ENCODE measurements at places on chromosomes 13 and 19.

- no peak for DNase-seq
These were observed 71.1 kb upstream of the KCTD15 start for GRCh38 chr19:33725567-33725966.

DNA sequence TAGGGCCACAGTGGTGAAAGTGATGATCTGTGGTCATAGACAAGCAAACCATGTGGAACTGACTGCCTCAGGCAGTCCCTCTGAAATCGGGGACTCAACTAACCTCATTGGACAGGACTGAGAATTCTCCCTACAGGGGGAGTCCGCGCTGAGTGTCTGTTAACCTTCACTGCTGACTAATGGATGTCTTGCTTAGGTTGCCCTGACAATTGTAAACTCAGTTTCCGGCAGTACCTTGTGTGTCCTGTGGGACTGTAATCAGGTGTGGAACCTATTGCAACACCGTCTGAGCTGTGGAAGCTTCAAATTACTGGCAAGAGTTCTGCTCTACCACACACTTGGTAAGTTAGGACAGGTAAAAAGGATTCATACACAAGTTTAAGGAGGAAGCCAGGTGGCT is 21.8 kb downstream of the ZNF77 start:
- no peak for DNase-seq

DNA sequence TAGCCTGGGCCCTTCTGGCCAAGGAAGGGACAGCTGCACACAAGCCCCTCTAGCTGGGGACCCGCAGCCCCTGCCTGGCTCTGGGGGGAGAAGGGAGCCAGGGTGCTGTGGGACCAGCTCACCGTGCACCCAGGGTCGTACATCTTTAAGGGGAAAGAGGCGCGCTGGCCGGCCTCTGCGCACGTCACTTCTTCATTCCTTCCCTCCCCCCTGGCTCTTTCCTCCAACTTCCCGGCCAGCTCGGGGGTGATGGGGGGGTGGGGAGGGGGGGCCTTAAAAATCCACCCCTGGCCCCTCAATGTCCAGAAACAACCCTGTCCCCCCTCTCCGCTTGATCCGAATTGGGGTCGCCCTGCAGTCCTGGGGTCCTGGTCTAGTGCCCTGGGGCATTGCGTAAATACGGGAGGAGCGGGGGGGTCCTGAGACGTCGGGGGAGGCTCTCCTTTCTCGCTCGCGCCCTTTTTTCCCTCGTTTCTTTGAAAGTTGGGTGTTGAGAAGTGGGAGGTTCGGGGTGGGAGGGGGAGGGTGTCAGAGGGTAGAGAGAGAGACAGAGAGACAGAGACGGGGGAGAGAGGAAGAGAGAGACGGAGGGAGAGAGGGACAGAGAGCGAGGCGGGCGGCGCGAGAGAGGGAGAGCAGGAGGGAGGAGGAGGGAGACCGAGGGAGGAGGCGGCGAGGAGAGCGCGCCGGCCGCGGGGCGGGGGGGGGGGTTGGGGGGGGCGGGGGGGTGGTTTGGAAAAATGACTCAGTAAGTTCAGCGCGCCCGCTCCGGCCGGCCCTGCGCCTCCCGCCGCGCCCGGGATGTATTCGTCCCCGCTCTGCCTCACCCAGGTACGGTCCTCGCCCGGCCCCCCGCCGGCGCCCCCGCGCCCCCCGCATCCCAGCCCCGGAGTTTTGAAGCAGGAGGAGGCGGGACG is at the start of gene NFIC:
Gene NFIC (plus strand): TSS at position 748 of the 917 bp plus-strand sequence. CDS start 54 bp downstream, at position 802.
- peak; percentile 39 for DNase-seq

DNA sequence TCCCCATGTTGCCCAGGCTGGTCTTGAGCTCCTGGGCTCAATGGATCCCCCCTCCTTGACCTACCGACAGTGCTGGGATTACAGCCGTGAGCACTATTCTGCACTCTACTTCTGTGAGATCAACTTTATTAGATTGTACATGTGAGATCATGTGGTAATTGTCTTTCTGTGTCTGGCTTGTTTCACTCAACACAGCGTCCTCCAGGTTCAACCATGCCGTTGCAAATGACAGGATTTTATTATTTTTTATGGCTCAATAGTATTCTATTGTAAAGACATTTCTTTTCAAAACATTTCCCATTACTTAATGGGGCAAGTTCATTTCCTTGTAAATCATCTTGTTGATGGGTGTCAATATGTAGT is 1.5 kb upstream of the OBI1 start:
- DNase-seq = no peak

- DNase-seq = no peak
These were observed 714 bp downstream of the POLRMT start for GRCh38 chr19:632579-633067.

DNA sequence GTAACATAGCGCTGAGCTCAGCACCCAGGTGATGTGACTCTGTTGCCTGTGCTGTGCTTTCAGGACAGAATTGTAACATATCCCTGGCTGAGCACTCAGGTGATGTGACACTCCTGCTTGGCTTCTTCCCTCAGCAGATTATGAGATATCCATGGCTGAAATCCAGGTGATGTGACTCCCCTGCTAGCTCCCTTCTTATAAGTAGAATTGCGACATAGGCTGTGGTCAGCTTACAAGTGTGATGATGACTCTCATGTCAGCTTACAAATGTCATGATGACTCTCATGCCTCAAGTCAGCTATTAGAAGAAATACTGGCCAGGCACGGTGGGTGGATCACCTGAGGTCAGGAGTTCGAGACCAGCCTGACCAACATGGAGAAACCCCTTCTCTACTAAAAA is 14.3 kb upstream of the ZNF429 start:
- no peak for DNase-seq

- DNase-seq = no peak
These were observed 159.0 kb upstream of the UBL3 start for GRCh38 chr13:30009411-30009810.

GRCh38 chr13:90918536-90918935 is 429.0 kb upstream of the MIR17HG start:
- DNase-seq = no peak

DNA sequence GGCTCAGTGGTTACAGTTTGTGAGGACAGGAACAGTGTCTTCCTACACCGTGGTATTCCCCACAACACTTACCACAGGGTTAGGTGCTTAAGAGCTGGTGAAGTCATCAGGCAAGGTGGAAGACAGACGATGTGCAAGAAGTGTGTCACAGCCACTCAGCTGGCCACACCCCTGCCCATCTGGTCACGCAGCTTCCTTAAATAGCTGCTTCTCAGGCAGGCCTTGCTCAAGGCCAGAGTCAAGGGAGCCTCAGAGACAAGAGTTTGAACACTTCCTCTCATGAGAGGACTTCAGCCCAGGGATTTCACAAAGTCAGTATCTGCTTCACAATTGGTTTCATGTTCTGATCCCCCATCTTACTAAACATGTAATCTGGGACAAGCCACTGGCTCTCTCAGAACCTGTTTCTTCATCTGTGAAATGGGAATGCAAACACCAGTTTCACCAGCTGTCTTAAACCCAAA is 80.3 kb upstream of the FRY start:
- DNase-seq = peak; percentile 46

DNA sequence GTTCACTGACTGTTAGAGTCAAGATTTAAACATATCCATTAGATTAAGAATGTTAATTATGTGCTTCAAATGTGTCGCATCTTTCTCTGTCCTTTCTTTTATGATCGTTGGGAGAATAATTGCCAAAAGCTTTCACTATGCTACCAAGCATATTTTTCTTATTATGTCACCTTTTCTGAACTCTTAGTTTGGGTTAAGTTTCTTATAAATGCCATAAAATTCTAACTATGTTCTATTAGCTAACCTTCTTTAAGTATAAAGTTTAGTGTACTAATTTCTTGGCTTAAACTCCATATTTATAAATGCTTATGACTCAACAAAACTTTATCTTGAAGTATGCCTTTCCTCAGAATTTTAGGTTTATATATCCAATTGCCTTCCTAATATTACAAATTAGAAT is 1759.4 kb downstream of the PCDH9 start:
- no peak for DNase-seq

GRCh38 chr13:24925318-24926231 is 161.6 kb downstream of the RNF17 start:
- no peak for DNase-seq

DNA sequence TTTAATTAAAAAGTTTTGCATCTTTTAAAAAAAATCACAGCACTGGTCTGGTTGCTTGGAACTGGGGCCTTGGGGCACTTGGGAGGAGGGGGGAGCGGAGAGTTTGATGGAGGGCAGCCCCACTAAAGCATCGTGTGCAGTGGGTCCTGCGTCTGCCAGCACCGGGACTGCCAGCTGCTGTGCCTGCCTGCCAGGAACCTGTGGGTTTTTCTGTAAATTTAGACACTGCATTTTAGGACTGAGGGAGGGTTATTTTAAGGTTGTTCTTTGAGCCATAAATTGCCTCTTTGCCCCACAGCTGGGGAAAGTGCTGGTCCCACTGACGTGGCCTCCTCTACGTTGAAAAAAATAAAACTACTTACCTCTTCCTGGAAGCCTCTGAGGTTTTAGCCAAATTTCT is 2.9 kb downstream of the KLF2 start:
- DNase-seq = peak; percentile 50

GRCh38 chr13:23865906-23866305 is 23.3 kb downstream of the MIPEP start:
- DNase-seq = no peak

- DNase-seq = no peak
These were observed 21.5 kb upstream of the SGCG start for GRCh38 chr13:23159205-23159759.

GRCh38 chr13:95251641-95252040 is 49.6 kb downstream of the ABCC4 start:
- DNase-seq = no peak

DNA sequence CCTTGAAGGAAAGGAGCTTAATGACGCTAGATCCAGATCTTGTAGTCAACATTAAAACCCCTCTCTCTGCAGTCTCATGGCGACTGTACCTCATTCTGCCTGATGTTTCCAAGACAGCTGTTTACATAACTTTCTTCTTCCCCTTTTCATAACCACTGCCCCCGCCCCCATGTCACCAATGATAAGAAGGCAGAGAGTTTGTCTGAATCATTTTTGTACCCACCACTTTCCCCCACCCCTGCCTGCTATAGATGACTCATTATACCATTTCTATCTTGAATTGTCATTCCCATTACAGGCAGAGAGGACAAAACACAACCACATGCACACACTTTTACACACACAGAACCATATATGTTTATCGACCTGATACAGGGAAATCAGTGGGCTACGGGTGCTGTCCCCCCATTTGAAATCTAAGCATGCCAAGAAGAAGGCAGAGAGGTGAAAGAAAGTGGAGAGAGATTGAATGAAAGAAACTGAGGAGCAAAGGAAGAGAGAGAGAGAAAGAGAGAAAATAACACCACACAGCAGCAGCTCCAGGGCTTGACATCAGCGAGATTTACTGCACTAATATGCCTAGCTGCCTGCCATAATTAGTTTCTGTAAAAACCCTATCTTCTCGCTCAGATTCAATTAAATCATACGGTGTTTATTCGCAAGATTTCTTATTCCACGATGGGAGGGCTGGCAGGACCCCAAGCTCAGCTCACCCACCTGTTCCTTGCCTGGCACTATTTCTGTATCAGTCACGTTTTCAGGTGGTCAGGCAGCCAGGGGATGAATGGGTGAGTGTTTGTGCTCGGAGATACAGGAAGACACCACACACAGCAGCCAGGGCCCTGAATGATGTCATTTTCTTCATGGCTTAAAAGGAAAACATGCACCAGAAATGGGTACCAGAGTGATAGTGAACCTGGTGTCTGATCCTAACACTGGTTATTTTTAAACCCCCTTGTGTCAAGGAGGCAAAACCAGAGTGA is 114.3 kb upstream of the SERP2 start:
- peak; percentile 62 for DNase-seq

DNA sequence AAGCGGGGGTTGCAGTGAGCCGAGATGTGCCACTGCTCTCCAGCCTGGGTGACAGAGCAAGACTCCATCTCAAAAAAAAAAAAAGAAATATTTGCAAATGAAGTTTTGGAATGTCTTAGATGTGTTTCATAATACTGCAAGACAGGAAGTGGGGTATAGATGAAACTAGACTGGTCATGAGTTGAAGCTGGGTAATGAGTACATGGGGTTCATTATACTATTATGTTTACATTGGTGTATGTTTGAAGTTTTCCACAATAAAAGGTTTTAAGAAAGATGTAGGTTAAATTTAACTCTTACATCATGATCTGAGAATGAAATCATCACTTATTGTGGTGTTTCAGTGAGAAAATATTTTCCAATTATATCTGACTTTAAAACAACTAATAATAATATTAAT is 19.0 kb downstream of the FNDC3A start:
- DNase-seq = no peak

DNA sequence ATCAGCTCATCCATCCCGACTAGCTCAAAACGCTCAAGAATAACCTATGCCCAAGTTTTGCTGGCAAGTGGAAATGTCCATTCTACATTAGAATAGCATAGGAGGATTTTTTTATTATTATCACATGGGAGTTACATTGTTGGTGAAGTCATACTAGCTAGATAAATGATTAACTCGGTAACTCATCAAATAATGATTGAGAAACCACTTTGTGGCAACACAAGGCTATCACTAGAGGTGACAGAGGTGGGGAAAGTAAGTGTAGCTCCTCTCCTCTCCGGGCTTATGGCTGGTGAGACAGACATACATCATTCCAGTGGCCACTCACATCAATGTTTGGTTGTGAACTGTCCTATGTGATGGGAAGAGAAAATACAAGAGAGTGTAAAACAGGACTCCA is 161.6 kb downstream of the ZIC5 start:
- DNase-seq = no peak

DNA sequence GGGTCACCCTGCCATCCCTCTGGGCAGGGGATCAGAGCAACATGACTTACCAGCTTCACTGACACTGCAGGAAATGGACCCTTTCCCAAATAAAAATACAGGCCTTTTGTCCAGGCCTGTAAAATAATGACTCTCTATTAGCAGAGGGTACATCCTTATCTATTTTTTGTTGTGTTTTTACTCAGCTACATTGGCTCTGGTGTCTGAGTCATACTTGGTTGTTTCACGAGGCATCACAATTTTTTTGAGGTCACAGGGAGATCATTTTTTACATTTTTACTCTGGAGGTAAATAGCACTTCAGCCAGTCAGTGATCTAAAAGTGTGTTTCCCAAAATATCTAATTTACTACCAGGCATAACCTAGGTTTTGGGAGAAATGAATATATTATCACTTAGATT is 6.9 kb upstream of the HTR2A start:
- DNase-seq = no peak

DNA sequence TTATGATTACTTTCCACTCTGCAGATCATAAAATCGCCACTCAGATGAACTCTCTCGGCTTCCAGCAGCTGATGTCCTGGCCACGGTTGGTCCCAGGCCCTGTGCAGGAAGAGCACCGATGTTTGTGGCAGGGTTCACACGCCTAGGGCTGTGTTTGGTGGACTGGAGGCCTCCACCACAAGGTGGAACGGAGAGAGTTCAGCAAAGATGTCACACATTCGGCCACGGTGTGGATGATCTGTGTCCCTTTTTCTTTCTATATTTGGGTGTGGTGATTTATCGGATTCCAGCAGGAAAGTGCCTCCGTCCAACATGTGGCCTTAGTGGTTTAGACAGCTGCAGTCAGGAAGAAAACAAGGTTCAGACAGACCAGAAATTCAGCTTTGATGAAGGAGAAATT is 521 bp upstream of the SHISA2 start:
- no peak for DNase-seq

Data from CD4-positive, alpha-beta T cell treated with Interleukin-12 subunit alpha and Interleukin-12 subunit beta, for 1 hour (primary cell).